ENCODE measurements at places on chromosomes 4 and X. TPM values are rescaled to one million over a fixed set of nuclear protein-coding genes. Genes with fewer than 3 reads are reported as not detected.

Gene ATP1B4
- polyA plus RNA-seq = 325 TPM

Gene RRAGB
- 17.2 TPM for polyA plus RNA-seq

Gene TCEAL7
- polyA plus RNA-seq = 447 TPM

Gene SYTL4
- 6.6 TPM for polyA plus RNA-seq

Gene NUDT10
- 0.87 TPM for polyA plus RNA-seq

Gene TLR7
- polyA plus RNA-seq = 0.67 TPM

Gene SYNPO2
- 162 TPM for polyA plus RNA-seq

Gene XPNPEP2
- 3.6 TPM for polyA plus RNA-seq

DNA sequence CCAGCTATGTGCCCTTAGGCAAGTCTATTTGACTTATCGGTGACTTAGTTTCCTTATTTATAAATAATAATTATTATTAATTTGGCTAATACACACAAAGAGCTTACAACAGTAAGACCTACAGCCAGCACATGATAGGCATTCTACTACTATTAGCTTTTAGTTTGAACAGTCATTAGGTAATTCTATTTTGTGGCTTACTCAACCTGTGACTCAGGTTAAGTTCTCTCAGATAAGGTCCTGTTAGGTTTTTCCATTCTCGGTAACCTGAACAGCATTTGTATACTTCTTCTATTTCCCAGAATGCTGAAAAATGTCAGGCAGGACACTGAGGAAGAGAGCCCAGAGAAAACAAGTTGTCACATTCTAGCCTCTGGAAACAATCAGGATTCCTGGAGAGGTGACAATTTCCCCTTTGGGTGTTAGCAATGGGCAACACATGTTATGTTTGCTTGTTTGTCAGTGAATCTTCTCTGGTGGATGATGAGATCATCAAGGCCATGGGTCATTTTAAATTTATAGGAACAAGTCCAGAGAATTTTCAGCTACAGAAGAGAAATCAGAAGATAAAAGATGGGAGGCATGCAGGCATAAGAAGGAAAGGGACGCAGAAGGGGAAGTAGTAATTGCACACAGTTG lies 2144.7 kb downstream of the PCDH7 start:
- no peak for DNase-seq

DNA sequence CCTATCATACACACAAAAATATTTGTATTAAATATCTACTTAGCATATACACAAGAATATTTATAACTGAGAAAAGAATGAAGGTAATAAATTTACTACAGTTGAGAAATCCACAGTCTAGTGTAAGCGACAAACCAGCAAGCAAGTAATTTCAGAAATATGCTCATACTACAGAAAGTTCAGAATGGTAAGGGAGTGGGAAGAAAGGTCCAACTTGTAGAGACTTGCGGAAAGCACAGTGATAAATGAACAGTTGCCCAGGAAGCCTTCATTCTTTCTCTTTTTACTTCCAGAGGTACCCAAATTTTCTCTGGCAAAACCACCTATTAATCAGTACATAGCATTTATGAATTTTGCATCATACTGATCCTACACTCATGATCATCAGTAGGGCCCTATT lies 438.1 kb upstream of the PCDH10 start:
- DNase-seq = no peak

GRCh38 chr4:997375-998071 lies 4.3 kb upstream of the SLC26A1 start:
- DNase-seq = no peak

- DNase-seq = peak; percentile 29
Measured at GRCh38 chr4:162849937-162850336, 316.8 kb downstream of the NAF1 start.

DNA sequence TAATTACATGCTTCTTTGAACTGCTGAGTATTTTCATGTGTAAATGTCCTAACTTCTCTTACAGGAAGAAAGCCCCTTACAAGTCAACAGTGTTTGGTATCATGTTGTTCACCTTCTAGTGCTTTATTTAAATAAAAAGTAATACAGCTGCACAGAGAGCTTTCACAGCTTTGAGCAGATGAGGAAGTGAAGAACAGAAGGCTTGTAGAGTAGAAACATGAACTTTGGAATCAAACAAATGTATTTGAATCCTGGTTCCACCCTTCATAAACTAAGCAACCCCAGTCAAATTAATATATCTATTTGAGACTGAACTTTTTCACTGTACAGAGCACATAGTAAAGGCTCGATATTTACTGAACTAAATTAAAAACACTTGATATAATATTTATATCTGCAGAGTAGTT lies 120.5 kb downstream of the CAMK2D start:
- no peak for DNase-seq

- no peak for DNase-seq
Measured at GRCh38 chr4:17510582-17510981, 1.3 kb downstream of the QDPR start.

- no peak for DNase-seq
Measured at GRCh38 chrX:69022430-69022829, 142.8 kb downstream of the PJA1 start.

- DNase-seq = no peak
Measured at GRCh38 chr4:110034026-110034393, 121.3 kb downstream of the EGF start.

GRCh38 chr4:161010227-161010626 lies 1153.6 kb downstream of the FSTL5 start:
- no peak for DNase-seq

- no peak for DNase-seq
Measured at GRCh38 chr4:48556268-48556667, 66.2 kb downstream of the ZAR1 start.

DNA sequence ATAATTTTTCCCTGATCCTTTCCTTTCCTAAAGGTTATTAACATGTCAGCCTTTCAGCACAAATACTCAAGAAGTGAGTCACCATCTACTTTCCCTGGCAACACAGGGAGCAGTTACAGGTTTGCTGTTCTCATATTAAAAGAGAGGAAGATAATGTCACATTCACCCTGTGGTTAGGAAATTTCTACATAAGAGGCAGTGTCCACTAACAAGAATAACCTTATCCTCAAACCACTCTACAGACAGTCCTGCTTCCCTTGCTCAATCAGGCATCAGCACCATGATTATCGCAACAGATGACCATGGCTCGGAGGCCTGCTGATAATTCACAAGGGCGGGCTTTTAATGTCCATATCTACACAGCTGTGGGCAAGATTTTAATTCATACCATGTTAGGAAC lies 30.9 kb downstream of the RNF150 start:
- DNase-seq = no peak

DNA sequence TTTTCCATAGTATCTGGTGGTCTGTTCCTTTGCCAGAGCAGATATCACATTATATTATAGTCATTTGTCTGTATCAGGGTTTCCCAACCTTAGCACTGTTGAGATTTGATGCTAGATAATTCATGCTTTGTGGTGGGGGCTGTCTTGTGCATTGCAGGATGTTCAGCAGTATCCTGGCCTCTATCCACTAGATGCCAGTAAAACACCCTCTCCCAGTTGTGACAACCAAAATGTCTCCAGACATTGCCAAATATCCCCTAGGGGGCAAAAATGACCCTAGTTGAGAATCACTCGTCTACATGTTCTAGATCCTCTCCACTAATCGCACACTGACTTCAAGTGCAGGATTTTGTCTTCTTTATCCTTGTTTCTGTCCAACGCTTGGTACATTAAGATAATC lies 160.8 kb downstream of the FANCB start:
- no peak for DNase-seq

Data from forelimb muscle (tissue), 1 donor.